ENCODE measurements at places on chromosomes 6 and 20.
A peak's percentile ranks its signal among the peaks of the same experiment; 100 is the strongest.

- DNase-seq = no peak
Measured at GRCh38 chr20:5069141-5069806, 50.5 kb downstream of the PCNA start.

GRCh38 chr6:158686311-158686710 is 36.5 kb downstream of the SYTL3 start:
- DNase-seq = no peak

GRCh38 chr6:134420614-134421181 is 102.8 kb upstream of the SGK1 start:
- DNase-seq = peak; percentile 7

DNA sequence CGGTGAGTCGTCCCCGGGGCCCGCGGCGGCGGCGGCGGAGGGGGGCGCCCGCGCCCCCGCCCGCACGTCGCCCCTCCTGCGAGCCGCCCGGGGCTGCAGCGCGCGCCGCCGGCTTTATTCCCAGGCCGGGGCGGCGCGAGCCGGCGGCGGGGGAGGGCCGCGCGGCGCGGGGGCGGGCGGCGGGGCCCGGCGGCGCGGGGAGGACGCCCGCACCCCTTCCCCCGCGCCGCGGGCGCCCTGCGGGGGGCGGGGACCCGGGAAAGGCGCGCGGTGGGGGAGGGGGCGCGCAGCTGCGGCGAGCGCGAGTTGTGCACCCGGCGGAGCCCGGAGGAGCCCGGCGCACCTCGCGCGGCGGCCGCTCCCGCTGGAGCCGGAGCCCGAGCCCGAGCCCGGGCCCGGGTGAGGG is 646 bp downstream of the HMGA1 start:
- DNase-seq = no peak

- DNase-seq = no peak
Measured at GRCh38 chr20:64001607-64002011, 20.7 kb downstream of the PRPF6 start.

DNA sequence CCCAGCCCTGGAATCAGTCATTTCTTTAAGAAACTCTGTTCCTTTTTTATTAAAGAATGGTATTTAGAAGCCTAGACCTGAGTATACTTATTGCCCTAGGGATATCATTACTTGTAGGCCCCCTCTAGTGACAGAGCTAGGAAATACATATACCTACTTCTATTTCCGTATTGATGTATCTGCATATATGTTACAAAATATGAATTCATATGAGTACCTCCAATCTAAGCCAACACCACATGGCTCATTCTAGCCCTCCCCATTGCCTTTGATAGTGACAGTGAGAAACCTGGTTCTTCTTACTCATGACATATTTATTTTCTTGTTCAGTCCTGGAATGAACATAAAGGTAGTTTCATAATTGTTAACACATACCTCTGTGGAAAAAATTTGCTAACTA is 137.2 kb downstream of the FARS2 start:
- DNase-seq = peak; percentile 43

- DNase-seq = peak; percentile 22
Measured at GRCh38 chr6:12403947-12404647, 113.9 kb downstream of the EDN1 start.

GRCh38 chr6:63571361-63572043 is 778 bp upstream of the LOC128125822 start:
- DNase-seq = peak; percentile 74

Data from fibroblast of gingiva (primary cell).